Heart left ventricle (tissue), 16 donors: ENCODE measurements at places on chromosomes 2 and 18.

DNA sequence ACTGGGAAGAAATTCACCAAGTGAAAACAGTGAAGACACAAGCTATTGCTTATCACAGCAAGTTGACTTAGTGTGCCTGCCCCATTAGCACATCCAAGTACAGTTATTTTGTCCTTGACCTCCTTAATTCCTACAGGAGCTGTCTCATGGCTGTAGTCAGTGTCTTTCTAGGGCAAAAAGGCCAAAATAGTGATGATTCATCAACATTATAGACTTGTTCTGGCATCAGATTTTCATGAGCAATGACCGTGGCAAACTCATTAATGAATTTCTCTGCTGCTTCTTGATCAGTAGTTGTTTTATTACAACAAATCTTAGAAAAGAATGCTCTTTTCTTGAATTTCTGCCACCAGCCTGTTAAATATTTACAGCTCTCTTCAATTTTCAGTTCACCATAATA, 1169.3 kb upstream of the DDX18 start:
- DNase-seq, result no peak

DNA sequence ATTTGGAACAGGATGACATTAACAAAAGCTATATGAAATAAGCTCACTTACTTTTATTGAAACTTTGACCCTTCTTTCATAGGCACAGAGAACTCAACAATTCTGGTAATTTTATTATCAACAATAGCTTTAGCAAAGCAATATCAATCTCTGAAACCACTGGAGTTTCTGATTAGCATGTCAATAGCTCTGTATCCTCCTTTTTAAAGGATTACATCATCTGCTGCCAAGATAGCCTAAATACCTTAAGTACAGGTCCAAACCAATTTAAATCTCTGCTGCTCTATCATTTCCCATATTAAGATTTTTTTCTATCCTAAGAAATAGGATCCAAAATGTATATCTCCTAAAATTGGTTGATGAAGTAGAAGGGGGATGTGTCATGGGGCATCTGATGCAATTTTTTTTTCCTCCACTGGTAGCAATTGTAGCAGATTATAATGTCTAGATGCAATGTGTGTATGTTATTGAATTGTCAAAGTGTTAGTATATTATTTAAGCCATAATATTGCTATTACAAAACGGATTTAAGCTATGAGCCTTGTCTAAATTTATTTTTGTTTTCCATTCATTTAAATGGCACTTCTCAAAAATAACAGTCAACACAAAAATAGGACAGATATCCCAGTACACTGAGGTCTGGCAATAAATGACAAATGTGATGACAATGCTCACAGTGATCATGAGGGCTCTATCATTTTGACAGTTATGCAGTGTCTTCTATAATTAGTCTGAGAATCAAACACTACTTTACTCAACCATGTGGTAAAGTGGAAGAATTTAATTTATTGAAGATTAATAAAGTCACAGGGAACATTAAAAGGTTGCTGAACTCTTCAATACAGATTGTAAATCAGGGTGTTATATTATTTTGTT, 328.4 kb downstream of the CDH7 start:
- no peak for DNase-seq

DNA sequence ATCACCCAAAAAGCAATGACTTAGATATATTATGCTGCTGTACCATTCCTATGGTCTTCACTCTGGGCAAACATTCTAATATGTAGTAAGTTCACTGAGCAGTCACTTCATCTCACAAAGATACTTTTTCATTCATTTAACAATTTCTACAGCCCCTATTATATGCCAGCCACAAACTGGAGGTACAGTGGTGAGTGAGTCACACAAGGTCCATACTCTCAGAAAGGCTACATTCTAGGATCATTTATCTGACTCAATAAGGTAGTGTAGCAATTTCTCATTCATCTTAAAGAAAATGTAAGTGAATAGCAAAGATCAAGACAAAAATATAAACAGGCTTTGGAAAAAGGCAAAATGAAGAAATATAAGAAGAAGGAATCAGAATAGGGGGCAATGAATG, 40.5 kb downstream of the NHEJ1 start:
- no peak for DNase-seq

DNA sequence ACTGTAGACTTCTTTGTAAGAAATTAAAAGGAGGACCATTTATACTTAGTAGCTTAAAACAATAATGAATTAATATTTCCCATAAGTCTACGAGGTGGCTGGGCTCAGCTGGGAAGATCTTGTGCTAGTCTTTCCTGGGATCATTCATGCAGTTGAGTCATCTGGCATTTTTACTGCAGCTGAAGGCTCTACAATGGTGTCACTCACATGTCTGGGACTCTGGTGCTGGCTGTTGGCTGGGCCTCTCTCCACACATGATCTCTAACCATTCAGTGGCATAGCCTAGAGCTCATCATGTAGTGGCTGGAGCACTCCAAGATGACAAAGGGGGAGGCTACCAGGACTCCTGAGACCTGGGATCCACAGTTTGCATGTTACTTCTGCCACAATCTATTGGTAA, 35.5 kb downstream of the CLASP1 start:
- no peak for DNase-seq

GRCh38 chr2:156338578-156338977, 6.1 kb upstream of the NR4A2 start:
- no peak for DNase-seq

DNA sequence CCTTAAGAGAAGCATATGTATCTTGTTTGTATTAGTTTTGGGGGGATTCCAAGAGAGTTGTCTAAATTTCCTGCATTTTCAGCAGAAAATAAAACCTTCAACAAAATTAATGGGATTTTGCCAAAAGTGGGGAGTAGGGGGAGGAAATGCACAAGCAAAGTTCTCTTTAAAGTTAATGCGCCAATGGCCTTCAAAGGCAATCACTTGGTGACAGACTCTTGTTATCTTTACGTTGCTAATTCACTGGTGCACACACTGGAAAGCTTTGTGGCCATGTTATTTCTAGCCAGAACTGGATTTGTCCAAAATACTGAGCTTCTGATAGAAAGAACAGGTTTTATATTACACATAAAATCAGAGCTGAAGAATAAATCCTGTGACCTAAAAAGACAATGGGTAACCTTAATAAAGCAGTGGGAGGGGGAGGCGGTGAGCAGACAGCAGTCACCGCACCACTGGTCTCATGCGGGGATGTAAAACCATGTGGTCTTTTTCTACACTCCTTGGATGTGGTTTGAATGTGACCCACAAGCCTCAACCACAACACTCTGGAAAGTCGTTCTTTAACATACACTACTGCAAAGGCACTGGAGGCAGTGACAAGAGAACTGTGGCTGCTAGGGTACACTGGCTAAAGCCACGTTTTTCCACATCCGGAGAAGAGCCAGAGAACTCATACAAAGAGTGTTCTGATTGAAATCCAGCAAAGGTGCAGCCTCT, 176.9 kb upstream of the SMAD7 start:
- no peak for DNase-seq

GRCh38 chr2:159067971-159068370, 99.5 kb downstream of the TANC1 start:
- DNase-seq, result no peak

- DNase-seq, result no peak
These were observed 154.1 kb upstream of the BOD1L2 start for GRCh38 chr18:56992777-56993176.

GRCh38 chr18:23225503-23225902, 90.2 kb downstream of the CABLES1 start:
- no peak for DNase-seq

DNA sequence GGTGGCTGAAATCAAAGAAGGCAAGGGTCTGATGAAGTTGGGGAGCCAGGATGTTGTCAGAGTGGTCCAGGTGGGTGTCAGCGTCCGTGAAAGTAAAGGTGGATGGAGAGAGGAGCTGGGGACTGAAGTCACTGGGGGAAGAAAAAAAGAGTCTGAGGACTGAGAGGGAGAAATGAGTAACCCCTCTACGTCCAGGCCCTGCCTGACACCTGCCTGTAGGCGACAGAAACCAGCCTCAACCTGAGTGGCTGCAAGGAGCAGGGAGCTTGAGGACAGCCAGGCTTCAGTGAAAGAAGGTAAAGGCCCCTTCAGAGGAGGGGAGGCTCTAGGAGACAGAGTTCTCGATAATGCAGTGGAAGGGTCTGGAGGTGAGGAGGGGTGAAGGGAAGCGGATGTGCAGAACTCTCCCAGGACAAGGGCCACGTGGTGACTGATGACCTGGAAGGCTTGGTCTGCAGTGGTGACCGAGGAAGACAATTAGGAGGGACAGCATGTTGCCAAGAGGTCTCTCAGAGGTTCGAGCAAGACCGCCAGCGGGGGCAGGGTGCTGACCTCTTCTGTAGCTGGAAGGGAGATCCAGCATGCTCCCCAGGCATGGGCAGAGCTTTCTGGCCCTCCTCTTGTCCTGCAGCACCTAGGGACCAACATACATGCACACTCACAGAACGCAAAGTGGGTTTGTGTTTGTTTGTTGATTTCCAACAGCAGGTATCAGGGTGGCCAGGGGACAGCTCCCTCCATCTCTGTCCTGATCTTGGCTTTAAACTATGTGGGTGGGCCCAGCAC, 86.6 kb upstream of the TMEM247 start:
- no peak for DNase-seq

DNA sequence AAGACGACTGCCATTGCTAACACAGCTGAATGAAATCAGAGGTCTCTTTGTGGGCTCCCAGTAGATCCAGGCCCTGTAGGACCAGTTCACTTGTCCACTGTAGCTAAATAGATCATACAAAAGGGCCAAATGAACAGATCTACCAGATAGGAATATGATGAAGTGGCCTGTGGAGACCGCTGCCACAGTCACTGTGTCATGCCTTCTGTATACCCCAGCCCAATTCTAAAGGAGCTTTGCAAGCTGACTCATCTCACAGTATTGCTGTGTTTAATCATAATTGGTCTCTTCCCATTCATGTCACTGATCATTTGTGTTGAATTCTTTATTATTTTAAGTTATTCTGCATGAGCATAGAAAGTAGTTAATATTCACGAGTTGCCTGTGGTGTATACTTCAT, 125.8 kb downstream of the MTCL1 start:
- no peak for DNase-seq

- DNase-seq, result no peak
These were observed 369.7 kb downstream of the CTNNA2 start for GRCh38 chr2:79882548-79882947.

GRCh38 chr2:47069628-47070154, 85.4 kb downstream of the STPG4 start:
- peak; percentile 87 for DNase-seq

GRCh38 chr2:128319631-128320191, 1.0 kb upstream of the HS6ST1 start:
- no peak for DNase-seq

DNA sequence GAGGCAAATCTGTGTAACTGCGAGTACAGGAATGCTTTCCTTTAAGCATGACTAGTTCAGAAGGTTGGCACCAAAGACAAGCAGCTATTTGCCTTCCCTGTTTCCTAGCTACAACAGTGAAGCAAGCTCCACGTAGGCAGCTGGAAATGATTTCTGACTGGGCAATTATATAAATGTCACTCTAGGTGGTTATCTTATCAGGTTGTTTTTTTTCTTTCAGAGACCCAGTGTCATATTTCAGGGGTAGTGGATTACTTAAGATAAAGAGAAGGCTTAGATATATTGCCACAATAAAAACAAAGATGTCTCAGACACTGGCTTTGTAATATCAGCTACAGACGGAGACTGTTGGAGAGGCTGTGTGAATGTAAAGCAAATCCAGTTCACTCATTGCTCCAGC, 748.9 kb upstream of the NXPH2 start:
- DNase-seq, result no peak

DNA sequence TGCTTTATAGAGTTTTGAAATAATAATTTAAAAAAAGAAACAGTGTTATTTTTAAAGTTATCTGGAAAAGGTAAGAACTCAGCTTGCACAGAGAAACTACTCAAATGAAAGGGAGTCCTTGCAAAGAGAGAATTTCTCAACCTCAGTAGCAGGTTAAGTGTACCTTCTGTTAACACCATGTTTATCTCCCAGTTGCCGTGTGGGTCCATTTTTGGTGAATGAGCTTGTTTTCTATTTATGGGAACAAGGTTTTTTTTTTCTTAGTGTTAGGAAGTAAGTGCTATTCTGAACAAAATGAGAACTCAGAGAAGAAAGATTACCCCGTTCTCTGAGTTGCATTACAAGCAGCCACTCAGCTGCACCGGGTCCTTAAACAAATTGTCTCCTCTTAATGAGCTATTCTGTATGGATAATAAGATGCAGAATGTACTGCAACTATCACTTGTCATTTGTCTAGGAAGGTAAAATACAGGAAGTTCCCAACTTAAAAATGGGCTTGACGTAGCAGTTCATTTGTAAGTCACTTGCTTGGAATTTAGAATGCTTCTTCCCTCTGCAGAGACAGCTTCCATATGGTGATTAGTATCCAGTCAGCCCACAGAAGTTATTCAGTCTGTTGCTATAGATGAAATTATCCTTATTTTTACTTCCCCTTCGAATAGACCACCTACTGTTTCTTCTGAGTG, 74.9 kb downstream of the LTBP1 start:
- no peak for DNase-seq

DNA sequence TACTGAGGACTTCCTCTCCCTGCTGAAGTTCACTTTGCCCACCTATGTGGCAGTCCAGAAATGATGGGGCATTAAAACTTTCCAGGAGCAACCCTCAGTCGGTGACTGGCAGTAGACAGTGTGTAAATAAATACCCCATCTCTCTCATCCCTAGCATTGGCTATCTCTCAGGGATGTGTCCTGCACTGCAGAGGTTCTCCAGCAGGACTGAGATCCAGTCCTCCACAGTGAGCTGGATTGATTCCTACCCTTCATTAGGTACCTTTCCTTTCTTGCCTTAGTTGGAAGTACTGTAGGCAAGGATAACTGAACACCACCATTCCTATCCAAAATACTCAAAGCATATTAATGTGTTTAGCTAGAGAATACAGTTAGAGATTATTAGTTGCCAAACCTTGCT, 441.8 kb downstream of the SPAG16 start:
- no peak for DNase-seq

DNA sequence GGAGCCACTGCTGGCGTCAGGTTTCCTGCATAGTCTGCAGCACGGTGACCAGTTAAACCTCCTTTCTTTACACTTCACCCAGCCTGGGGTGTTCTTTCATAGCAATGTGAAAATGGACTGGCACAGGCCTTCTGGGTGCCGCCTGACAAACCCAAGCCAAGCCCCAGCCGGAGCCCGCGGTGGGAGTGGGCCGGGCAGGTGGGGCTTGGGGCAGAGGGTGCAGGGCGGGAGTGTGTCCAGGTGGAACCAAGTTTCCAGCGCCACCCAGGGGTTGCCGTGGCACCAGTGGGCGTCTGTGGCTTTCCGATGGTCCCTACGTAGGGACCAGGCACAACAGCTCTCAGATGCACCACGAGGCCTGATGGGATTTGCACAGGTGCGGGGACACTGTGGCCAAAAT, 75.8 kb downstream of the RTP5 start:
- DNase-seq, result no peak

DNA sequence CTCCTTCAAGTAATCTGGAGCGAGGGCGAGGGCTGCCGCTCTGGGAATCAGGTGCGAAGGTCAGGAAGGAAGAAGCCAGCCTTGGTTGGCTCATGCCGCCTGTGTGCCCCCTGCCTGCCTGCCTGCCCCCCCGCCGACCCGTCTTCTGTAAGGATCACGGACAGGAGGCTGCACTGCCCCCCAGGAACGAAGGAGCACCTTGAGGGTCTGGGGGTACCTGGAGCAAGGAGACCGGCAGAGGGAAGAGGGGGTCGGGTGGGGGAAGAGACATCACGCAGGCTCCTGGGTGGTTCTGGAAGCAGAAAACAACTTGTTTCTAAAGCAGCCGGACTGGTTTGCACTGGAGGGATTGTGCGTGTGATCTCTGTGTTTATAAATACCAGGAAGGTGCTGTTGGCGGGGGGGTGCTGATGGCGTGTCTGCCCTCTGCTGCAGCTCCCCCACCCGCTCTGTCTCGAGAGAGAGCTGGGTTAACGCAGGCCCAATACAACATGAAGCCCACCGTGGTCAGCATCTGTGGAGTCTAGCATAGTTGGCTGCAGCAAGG, 1.7 kb downstream of the FOSL2 start:
- DNase-seq, result peak; percentile 65
